ENCODE measurements at places on chromosomes 5 and 9.
A peak's percentile ranks its signal among the peaks of the same experiment; 100 is the strongest.

DNA sequence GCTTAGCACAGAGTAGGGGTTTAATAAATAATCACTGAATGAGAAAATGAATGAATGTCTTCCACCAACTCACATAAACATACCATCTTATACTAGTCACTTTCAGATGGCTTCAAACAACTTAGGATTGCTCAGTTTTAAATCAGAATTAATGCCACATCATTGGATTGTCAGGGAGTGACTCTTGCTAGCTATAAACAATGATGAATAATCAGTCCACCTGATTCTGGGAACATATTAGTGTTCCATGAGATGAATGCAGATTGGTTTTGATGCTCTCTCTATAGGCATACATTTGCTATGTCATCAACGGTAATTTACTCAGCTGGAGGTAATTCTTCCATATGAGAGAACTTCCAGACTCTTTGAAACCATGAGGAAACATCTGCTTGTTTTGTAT is 97.4 kb downstream of the CDH9 start:
- DNase-seq: no peak

DNA sequence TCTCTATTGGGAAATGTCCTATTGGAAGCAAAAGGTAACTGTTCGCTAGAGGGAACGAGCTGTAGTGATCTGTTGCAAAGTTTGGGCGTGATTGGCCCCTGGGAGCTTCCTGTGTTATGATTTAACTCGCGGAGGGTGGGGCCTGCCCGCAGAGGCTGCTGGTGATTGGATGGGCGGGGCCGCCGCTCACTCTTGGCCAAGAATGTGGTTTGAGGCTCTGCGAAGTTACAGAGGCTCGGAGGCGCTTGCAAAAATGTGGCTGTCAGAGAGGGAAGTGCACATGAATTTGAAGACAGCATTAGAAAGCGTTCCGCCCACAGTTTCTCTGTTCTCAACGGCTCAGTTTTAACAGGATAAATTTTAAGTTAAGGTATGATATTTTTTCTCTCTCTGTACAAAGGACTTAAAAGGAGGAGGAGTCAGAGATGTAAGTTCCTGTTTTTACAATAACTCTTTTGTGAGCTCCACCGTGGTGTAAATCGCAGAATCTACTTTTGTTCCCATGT is 46.9 kb downstream of the CNTRL start:
- DNase-seq: peak; percentile 98

GRCh38 chr5:24805230-24805629 is 160.5 kb upstream of the CDH10 start:
- no peak for DNase-seq

DNA sequence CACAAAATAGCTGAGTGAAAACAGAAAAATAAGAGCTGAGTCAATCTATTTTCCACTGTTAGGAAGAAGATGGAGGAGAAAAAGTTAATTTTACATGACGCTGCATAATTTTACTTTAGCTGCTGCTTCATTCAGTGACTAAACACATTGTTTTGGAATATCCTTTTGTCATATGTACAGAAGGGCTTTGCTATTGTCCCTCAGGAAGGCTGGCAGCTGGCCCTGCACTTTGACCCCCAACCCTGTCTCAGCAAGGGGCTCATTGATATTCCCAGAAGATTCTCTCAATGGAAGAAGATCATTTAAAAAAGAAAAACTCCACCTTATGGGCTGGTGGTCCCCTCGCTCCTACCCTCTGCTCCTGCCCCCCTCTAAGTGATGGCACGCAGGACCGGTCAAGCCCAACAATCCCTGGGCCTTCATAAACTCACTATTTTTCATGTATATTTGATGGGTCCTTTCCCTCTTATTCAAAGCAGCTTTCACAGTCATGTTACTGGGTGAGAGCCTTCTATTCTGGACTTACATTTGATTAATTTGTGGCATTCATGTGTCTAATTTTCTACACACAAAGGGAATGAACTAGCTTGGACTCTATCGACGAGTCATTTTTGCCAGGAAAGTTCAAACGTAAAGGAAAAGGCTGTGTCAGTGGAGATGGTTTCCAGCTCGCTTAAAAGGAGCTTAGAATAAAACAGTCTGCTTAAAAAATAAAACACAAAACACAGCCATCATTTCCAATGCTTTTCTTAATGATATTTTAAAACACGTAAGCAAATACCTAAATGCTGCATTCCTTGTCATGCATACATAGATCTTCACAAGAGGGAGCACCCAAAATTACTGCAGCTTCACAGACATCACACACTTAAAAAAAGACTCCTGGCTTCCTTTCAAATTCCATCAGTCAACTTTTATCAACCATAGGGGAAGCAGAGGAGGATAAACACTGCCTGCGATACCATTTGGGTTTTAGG is 104.7 kb downstream of the EFNA5 start:
- no peak for DNase-seq
